A549 treated with Mapracorat at 1 μM for 4 hours (cell line): ENCODE measurements at places on chromosomes 12 and 14. TPM values are rescaled to one million over a fixed set of nuclear protein-coding genes. Genes with fewer than 3 reads are reported as not detected.

The COQ6 gene
- 23.4 to 27.8 TPM (median 26.1 TPM) in 5 replicates for total RNA-seq

The KCNK13 gene
- 0.13 to 0.17 TPM (median 0.14 TPM) in 5 replicates for total RNA-seq

The CNTN1 gene
- total RNA-seq, result 35.1 to 66.0 TPM (median 51.4 TPM) in 5 replicates

The INSM2 gene
- total RNA-seq, result 0.06 to 0.12 TPM (median 0.08 TPM) in 3 of 5 replicates, not detected in the others

The OR6C2 gene
- total RNA-seq, result not detected in 5 replicates

The KRT2 gene
- total RNA-seq, result not detected in 5 replicates
